Heart left ventricle (tissue), 16 donors: ENCODE measurements at places on chromosomes 11 and 22. TPM values are rescaled to one million over a fixed set of nuclear protein-coding genes. Genes with fewer than 3 reads are reported as not detected.

DNA sequence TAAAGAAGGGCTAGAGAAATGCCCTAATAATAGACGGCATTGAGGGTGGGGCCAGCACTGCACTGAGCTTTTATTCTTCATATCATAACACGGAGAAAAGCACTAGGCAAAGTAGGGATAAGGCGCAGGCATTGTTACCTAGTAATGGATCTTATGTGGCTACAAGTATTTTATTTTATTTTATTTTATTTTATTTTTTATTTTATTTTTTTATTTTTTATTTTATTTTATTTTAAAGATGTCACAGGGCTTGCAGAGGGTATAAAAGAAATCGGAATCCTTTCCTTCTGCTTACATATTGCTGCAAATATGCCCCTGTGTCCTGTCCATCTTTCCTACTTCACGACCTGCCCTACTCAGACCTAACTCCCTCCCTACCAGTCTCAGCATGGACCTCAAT lies 452.0 kb upstream of the KIRREL3 start:
- no peaks in the 10 kb centered on the region for H3K27me3 ChIP-seq
- H3K4me3 ChIP-seq, result no peak overlapping the region
- H3K4me1 ChIP-seq, result no peaks in the 10 kb centered on the region
- no peak for DNase-seq
- no peaks in the 10 kb centered on the region for H3K36me3 ChIP-seq
- H3K27ac ChIP-seq, result no peak overlapping the region

NEFH gene
- 0.07 TPM for total RNA-seq

DNA sequence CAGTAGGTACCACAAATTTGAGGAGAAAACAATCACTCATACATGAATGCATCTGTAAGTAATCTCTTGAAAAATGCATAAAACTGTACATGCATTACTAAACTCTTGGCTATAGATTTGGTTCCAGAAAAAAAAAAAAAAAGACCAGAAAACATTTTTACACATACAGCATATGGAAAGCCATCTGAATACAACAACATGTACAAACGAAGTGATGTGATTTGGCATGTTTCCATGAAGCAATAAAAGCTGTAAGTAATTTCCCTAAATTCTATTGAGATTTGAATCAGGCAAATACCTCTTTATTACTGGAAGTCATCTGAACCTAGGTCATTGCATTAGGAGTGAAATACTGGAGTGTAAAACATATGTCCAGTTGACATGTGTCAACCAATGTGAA lies 31.9 kb upstream of the ZC3H12C start:
- H3K27ac ChIP-seq, result no peak overlapping the region
- no peaks in the 10 kb centered on the region for H3K4me1 ChIP-seq
- H3K27me3 ChIP-seq, result no peaks in the 10 kb centered on the region
- no peaks in the 10 kb centered on the region for H3K36me3 ChIP-seq

KLHL35 gene
- 0.21 TPM for total RNA-seq

BID gene
- total RNA-seq, result 12.9 TPM

DNA sequence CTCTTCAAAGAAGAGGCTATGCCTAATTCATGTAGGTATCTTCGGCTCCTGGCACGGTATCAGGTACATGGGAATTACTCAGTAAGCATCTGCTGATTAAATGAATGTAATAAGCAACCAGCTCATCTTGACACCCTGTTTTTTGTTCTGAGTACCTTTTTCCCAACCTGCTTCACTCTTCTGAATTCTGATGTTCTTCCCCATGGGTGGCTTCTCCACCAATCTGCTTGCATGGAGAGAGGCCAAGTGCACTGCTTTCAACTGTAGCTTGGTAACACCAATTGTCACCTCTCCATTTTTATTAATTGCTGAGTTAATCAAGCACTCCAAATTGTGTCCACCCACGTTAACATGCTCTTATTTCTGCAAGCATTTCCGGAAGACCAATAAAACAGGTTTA lies 40.5 kb downstream of the LARGE1 start:
- no peak overlapping the region for H3K27ac ChIP-seq
- H3K27me3 ChIP-seq, result no peaks in the 10 kb centered on the region
- H3K36me3 ChIP-seq, result no peaks in the 10 kb centered on the region
- DNase-seq, result no peak
- peaks cover 17% of the 10 kb centered on the region for H3K4me1 ChIP-seq
- H3K4me3 ChIP-seq, result no peak overlapping the region

LINC01488 gene
- total RNA-seq, result not detected
